ENCODE measurements at places on chromosomes 1 and 21. TPM values are rescaled to one million over a fixed set of nuclear protein-coding genes. Genes with fewer than 3 reads are reported as not detected.
A peak's percentile ranks its signal among the peaks of the same experiment; 100 is the strongest.

- peak overlapping the region; percentile 67 for H3K27ac ChIP-seq
- DNase-seq = no peak
- H3K4me3 ChIP-seq = no peak overlapping the region
- H3K36me3 ChIP-seq = peaks cover 7% of the 10 kb centered on the region
These were observed 7.6 kb downstream of the CYP4X1 start for GRCh38 chr1:47031059-47031458.

DNA sequence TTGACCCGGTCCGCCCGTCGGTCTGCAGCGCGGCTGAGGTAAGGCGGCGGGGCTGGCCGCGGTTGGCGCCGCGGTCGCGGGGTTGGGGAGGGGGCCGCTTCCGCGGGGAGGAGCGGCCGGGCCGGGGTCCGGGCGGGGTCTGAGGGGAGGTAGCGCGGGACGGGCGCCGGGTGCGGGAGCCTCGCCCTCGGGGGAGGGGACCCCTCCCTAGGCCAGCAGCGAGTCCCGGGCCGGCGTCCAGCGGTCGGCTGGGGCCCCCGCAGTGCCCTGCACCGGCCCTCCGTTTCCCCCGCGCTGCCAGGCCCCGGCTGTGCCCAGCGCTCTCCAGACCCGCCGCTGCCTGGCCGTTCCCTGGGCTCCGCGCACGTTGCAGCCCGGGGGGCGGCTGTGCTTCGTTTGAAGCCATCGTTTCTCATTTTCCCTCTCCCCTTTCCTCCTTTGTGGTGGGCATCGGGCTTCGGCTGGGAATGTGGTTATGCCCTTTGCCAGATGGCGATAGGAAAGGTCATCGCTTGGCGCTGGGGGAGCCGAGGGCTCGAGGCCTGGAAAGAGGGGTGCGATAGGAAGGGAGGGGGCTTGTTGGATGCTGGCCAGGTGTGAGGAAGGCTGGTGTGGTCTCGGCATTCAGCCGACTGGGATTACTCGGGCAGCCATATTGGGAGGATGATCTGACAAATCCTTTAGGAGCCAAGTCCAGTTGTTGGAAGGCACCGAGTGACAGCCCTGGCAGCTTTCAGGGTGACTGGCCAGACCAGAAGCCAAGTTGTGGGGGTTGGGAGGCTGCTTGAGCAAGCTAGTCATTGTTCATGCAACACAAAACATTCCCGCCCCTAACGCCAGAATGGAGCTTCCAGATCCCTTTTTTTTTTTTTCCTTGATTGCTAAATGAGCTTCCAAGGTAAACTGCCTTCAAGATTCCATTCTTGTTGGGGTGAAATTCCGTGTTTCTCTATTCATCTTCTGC is 753 bp downstream of the KIF1B start:
- DNase-seq = peak; percentile 98
- peak overlapping the region; percentile 99 for H3K4me3 ChIP-seq
- H3K27me3 ChIP-seq = no peaks in the 10 kb centered on the region
- peak overlapping the region; percentile 99 for H3K27ac ChIP-seq
- peaks cover 30% of the 10 kb centered on the region for H3K4me1 ChIP-seq
- no peaks in the 10 kb centered on the region for H3K36me3 ChIP-seq

DNA sequence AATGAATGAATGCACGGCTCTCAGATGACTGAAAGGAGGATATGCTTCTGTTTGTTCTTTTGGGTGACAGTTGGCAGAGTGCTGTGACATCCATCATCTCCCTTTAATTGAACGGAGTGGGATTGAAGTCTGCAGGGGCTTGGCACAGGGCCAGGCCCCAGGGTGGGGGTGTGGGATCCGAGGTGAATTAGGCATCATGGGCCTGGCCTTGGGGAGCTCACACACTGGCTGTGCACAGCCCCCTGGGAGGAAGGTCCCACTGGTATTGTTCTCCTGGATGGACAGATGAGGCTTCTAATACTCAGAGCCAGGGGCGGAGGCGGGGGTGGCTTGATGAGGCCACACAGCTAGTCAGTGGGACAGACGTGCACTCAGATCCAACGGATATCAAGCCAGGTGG is 19.3 kb downstream of the EPHB2 start:
- H3K27me3 ChIP-seq = no peaks in the 10 kb centered on the region
- H3K27ac ChIP-seq = no peak overlapping the region
- H3K36me3 ChIP-seq = no peaks in the 10 kb centered on the region

AQP10 gene
- total RNA-seq = not detected

DNA sequence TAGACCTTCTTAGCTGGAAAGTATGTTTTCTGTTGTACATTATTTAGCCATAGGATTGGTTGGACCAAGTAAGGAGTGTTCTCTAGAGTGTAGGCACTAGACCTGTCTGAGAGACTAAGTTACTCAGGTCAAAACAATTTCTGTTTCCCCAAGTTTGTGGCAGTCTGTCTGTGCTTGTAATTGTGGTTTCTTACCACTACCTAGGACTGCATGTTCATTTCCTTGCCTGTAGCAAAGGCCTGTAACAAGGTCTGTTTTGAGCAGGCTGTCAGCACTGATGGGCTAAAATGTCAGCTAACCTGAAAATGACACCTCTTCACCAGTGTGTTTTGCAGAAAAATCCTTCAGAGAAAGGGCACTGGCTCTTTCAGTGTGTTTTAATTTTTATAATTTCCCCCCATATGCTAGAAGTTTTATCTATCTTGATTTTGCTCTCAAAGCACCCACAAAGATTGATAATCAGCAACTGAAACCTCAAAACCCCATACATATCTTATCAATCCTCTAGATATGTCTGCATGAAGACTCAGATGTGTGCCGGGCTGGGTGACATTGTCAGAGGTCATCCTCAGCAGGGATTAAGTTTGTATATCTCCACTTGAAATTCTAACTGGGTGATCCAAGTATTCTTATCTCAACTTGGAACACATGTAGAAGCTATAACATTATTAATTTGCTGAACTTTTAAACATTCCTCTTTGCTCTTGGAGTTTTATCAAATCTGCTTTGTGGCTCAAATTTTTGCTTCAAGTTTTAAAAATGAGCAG is 50.7 kb upstream of the ST6GALNAC3 start:
- no peak overlapping the region for H3K4me3 ChIP-seq
- no peaks in the 10 kb centered on the region for H3K4me1 ChIP-seq
- no peak overlapping the region for H3K27ac ChIP-seq
- no peaks in the 10 kb centered on the region for H3K36me3 ChIP-seq

DNA sequence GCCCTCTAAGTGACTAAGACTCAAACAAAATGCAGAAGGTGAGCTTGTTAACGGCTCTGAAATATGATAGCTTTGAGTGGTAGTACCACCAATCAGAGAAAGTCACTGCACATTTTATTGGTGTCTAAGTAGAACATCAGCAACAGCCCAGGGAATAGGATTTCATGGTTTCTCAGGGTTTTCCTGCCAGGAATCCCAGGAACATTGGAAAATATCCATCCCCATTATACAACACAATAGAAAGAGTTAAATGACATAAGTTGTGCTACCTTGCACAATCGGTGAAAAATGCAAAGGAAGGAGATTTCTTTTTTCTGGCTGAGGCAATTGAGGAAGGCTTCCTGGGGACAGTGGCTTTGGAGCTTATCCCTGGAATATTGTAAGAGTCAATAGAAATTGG is 283.1 kb downstream of the HLX start:
- H3K27me3 ChIP-seq = no peaks in the 10 kb centered on the region
- no peaks in the 10 kb centered on the region for H3K36me3 ChIP-seq
- DNase-seq = no peak
- H3K27ac ChIP-seq = no peak overlapping the region

- H3K36me3 ChIP-seq = no peaks in the 10 kb centered on the region
- no peak overlapping the region for H3K27ac ChIP-seq
- no peaks in the 10 kb centered on the region for H3K4me1 ChIP-seq
- H3K27me3 ChIP-seq = no peaks in the 10 kb centered on the region
- no peak for DNase-seq
These were observed 11.2 kb upstream of the HMGCS2 start for GRCh38 chr1:119779869-119780356.

SHISA4 gene
- 62.5 TPM for total RNA-seq

AADACL3 gene
- not detected for total RNA-seq

DNA sequence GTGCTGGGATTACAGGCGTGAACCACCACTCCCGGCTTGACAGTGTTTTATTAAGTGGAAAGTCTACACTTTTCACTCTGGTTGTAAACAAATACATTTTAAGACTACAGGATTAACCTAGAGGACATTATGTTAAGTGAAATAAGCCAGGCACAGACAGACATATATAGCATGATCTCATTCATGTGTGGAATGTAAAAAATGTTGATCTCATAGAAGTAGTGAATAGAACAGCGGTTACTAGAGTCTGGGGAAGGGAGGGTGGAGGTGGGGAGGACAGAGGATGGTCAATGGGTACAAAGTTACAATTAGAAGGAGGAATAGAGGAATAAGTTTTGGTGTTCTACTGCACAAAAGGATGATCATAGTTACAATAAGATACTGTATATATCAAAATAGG is 16.9 kb downstream of the CTH start:
- H3K36me3 ChIP-seq = peaks cover 33% of the 10 kb centered on the region
- H3K27ac ChIP-seq = no peak overlapping the region
- no peak for DNase-seq

ADAMTS1 gene
- total RNA-seq = 672 TPM

DNA sequence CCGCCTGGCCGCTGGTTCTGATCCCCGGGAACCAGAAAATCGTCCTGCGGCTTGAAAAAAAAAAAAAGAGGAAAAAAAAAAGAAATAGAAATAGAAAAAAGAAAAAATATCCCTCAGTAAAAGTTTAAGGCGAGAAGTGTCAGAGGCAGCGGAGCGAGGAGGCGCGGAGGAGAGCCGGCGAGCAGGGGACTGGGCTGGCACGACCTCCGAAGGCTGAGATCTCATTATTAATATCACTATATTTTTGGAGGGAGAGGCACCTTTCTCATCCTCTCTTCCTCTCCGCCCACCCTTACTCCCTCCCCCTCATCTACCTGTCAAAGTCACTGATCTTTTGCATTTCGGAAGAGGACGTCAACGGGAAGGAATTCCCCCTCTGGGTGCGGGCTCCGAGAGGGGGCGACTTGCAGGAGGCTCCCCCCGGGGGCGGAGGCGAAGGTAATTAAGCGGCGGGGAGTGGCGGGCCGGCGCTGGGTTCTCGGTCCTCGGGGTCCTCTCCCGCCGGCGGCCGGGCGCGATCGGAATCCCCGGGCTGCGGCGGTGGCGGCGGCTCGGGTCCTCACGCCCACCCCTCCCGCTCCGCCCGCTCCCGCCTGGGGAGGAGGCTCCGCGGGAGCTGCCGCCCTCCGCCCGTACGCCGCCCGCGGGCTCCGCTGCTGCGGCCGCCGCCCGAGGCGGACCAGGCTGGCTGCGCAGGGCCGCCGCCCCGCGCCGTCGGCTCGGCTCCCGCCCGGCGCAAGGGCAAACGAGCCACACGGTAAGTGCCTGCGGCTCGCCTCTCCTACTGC is at the start of gene NTNG1:
NTNG1 (plus strand) TSS at position 337 of the 788 bp plus-strand sequence.
- H3K27ac ChIP-seq = no peak within 1 kb of the TSS
- H3K27me3 ChIP-seq = peaks cover 3% of the 10 kb centered on the region
- DNase-seq = no peak
- H3K36me3 ChIP-seq = no peaks in the 10 kb centered on the region
- peak within 1 kb of the TSS; percentile 72 for H3K4me3 ChIP-seq

GRCh38 chr21:41422546-41423304 is 3.3 kb upstream of the MX1 start:
- H3K27me3 ChIP-seq = no peaks in the 10 kb centered on the region
- DNase-seq = no peak
- H3K4me1 ChIP-seq = no peaks in the 10 kb centered on the region
- H3K36me3 ChIP-seq = no peaks in the 10 kb centered on the region

DNA sequence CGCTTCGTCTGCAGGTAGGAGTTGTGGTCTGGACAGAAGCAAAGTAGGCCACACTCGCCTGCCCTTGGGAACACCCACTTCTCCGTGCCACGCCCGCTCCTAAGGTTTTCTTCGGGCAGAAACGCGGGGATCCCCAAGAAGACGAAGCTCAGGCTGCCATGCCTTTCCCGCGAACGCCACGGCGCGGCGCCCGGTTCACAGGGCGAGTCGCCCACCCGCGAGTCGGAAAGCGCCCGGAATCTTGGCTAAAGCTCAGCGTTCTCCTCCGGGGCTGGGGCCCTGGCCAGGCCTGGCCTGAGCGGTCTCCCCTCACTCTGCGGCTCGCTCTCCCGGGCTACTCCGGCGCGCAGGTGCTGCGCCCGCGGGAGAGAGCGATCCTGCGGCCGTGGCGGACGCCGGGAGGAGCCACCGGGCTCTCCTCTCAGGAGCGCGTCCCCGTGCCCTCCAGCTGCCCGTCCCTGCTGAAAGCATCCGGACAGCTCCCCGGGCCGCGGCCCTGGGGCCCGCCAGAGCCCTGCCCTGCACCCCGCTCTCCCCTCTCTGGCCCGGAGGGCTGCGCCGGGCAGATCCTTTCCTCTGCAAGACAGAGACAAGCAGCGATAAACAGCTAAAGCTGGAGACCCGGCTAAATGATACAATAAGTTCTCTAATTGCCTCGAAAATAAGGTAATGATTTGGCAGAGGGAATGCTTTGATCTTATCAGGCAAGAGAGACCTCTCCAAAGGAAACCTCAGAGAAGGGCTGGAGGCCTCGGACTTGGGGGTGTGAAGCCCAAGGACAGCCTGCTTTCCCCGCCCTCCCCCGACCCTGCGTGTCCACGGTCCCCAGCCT is 6.7 kb upstream of the WNT2B start:
- DNase-seq = no peak
- peak overlapping the region; percentile 74 for H3K4me3 ChIP-seq
- no peak overlapping the region for H3K27ac ChIP-seq
- H3K27me3 ChIP-seq = no peaks in the 10 kb centered on the region

DNA sequence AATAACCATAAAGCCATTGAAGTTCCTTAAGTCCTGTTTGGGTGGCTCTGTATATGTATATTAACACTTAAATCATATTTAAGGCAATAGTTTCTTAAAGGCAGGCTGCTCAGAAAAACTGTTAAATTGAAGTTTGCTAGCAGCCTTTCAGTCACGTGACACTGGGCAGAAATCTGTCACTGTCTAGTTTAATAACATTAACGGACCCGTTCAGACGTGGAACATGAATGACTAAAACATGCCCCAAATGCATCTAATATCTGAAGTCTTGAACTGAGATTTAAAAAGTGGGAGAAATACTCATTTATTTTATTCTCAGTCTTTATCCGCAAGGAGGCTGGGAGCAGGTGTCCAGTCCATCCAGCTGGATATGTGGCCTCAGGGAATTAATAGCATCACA is 3.3 kb upstream of the SPATA1 start:
- H3K27me3 ChIP-seq = no peaks in the 10 kb centered on the region
- H3K4me1 ChIP-seq = no peaks in the 10 kb centered on the region
- H3K4me3 ChIP-seq = no peak overlapping the region
- no peak overlapping the region for H3K27ac ChIP-seq

DNA sequence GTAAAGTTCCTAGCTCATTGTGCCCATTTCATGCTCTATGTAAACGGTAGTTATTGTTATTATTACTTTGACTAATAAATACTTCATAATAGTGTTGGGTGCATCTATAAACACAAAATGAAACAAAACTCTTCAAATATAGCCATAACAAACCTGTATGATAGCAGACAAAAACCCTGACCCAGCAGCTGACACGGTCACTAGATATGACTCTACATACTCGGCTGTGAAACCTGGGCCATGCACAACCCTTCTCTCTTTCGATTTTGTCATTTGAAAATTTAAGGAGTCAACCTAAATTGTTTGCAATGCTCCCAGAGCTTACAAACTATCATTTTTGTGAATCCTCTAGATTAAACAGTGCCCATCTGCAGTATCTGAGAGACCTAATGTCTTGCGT is 8.0 kb upstream of the RGS13 start:
- no peaks in the 10 kb centered on the region for H3K27me3 ChIP-seq
- no peak overlapping the region for H3K4me3 ChIP-seq
- DNase-seq = no peak
- H3K4me1 ChIP-seq = peaks cover 11% of the 10 kb centered on the region
- H3K36me3 ChIP-seq = no peaks in the 10 kb centered on the region
